ENCODE measurements at places on chromosomes 6 and 20.

- DNase-seq = no peak
These were observed 53.7 kb downstream of the PPP1R16B start for GRCh38 chr20:38859070-38859690.

DNA sequence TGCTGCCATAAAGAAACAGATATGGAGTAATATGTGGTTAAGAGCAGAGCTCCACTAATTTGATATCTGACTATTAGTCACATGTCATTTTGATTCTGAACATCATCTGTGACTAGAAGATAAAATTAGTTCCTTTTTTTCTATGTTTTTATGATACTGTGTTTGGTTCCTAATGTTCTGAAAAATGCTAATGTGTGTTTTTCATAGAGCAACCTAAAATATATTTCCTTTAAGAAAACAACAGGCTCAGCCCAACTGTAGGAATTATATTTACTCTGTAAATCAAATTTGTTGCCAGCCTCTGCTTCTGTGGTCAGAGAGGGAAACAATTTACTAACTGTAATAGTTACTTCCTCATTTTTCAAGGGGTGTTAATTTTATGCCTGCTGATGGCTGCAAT lies 33.3 kb upstream of the TXLNB start:
- DNase-seq = no peak

DNA sequence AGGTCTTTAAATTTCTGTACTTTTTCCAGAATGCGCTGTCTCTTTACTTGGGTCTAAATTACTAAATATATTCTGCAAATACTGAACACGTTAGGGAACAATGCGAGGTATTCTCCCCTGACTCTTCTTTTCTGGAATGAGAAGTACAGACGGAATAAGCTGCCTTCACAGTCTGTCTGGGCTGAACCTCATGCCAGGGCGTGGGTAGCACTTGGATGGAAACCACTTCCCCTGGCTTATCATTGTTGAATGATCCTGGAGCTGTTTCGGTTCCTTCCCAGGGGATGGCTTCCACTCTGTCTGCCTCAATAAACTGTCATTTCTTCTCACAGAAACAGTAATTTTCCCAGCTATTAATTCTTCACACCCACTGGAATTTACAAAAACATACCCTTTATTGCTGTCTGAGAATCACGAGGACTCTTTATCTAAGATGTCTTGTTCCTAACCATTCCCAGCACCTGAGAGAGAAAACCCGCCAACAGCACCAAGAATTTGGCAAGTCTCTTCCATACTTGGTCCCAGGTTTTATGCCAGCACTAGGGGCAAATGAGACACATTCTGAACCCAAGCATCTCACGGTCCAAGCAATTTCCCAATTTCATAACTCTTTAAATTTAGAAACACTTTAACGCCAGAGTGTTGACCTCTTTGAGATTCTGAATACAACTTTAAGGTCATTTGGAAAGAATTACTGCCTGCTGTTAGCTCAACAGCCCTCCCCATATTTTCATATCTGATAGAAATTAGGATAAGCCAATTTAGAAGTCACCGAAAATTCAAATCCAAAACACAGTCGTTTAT lies 43.2 kb upstream of the ADGRF5 start:
- no peak for DNase-seq

DNA sequence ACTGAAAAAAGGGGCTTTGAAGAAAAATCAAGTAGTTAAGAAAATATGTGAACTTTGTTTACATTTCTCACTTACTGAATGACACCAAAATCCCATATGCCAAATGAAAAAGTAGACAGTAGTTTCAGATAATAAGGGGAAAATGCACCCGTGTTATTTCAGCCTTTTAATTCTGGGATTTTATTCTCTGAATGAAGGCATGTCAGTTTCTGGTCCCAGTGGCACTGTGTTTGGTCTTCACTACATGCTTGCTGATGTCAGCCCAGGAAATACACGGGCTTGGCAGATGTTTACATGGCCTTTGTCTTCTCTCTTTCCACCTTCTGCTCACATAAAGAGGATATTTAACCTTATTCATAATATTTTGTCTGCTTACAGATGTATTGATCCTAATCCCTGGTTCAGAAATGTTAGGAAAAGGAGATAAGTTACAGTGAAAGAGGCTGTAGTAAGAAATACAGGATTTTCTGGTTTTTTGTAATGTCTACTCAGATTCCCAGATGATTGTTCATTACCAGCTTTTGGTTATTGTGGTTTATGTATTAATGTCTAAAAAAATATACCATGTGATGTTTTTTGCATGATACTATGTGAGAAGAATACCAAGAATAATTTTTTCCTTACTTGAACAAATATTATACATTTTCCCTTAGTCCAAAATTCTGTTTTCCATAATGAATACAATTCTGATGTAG lies 27.7 kb downstream of the DSE start:
- DNase-seq = no peak

DNA sequence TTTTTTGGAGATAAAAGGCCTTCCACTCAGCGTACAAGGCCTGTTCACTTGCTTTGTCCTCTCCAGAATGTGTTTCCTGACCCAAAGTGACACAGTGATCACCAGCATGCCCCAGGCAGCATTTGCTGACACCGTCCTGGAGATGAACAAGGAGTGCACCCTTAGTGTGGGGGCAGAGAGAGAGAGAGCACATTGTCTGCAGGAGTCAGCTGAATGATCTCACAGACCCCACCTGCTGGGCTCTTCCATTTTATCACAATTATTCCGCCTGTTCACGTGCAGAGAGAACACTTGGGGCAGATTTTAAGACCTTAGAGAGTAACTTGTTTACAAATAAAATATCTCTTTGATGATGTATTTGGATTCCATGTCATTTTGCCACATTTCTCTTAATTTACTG lies 22.4 kb upstream of the MAS1L start:
- no peak for DNase-seq

DNA sequence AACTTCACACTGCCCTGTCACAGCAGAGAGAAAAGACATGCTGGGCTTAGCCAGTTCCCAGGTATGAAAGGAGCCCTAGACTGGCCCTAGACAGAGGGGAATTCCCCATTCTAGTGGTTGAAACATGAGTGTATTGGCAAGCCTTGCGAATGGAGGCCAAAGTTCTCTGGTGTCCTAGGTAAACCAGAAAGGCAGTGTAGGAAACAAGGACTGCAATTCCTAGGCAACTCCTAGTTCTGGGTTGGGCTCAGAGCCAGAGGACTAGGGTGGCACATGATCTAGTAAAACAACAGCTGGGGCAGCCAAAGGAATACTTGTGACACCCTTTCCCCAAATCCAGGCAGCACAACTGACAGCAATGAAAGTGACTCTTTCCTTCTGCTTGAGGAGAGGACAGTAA lies 265.0 kb upstream of the EPHA7 start:
- DNase-seq = no peak

DNA sequence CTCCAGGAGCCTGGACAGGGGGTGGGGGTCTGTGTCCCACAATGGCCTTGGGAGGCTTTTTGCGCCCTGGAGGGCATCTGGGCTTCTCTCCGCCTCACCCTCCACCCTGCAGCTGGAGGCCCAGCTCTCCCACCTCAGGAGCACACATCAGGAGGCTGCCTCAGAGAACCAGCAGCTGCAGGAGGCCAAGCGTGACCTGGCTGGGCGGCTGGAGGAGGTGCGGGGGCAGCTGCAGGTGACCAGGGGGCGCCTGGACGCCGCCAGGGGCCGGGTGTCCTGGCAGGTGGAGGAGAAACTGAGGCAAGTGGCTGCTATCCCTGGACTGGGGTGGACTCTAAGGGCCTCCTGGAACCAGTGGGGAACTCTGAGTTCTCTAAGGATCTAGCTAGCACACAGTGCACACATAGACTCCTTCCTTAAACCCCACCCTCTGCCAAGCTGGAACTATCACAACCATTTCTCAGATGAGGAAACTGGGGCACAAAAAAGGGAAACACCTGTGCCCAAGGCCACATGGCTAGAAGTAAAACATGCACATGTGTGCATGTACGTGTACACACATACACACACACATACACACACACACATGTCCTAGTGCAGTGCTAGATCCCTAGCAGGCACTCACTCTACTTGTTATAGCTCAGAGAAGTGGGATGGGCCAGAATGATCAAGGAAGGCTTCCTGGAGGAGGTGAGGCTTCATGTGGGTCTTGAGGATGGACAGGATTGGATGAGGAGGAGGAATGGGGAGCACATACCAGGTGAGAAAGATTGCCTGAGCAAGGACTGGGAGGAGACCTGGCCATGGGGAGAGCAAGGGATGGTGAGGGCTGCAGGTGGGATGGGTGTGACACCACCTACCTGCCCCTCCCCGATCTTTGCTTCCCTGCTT lies 22.9 kb downstream of the RAB44 start:
- DNase-seq = no peak

- no peak for DNase-seq
These were observed 93.7 kb downstream of the KCNB1 start for GRCh38 chr20:49388744-49389143.

Data from stimulated activated CD4-positive, alpha-beta T cell treated with anti-CD3 and anti-CD28 coated beads, Interleukin-12 subunit alpha, Interleukin-12 subunit beta, amount 100 ng/mL, for 24 hours (primary cell).